ENCODE measurements at places on chromosomes 2 and 18. TPM values are rescaled to one million over a fixed set of nuclear protein-coding genes. Genes with fewer than 3 reads are reported as not detected.

Gene ZBTB7C
- total RNA-seq, result 0.39 TPM

Gene MBOAT2
- total RNA-seq, result 19.2 TPM

Gene DCC
- total RNA-seq, result 0.66 TPM

Gene PROM2
- 11.8 TPM for total RNA-seq

Gene COL4A3
- total RNA-seq, result 1.1 TPM

Gene EIF2AK3
- 16.3 TPM for total RNA-seq

Gene IL18RAP
- total RNA-seq, result not detected

Gene ALPI
- not detected for total RNA-seq

Gene TFCP2L1
- total RNA-seq, result 3.7 TPM

Gene IL1R1
- 0.55 TPM for total RNA-seq

Gene DUSP19
- 3.4 TPM for total RNA-seq

Gene GPR39
- total RNA-seq, result 0.74 TPM

Gene CDH19
- not detected for total RNA-seq

Gene GPR75
- 2.8 TPM for total RNA-seq

Gene L3MBTL4
- total RNA-seq, result 1.3 TPM

Gene FBXO15
- total RNA-seq, result 0.96 TPM

Gene RGPD4
- total RNA-seq, result 0.05 TPM

Gene OTOS
- total RNA-seq, result not detected

Gene DGKD
- total RNA-seq, result 31.9 TPM

Gene SERPINB11
- total RNA-seq, result not detected

Gene CTDSP1
- 25.4 TPM for total RNA-seq

Gene CIDEA
- total RNA-seq, result 0.23 TPM

Gene WIPF1
- 6.7 TPM for total RNA-seq

Gene CYRIA
- 6.2 TPM for total RNA-seq

Gene NPHP1
- total RNA-seq, result 2.5 TPM

Gene RASGRP3
- 0.23 TPM for total RNA-seq

Gene ZNF396
- total RNA-seq, result 1.0 TPM

Gene QPCT
- total RNA-seq, result 19.5 TPM

Gene LYG2
- not detected for total RNA-seq

Gene PSMD1
- 148 TPM for total RNA-seq

Gene CRYBA2
- total RNA-seq, result not detected

Gene B4GALT6
- total RNA-seq, result 56.6 TPM

Gene TMEFF2
- 2.3 TPM for total RNA-seq

Gene TMEM87B
- total RNA-seq, result 12.5 TPM

Gene INHBB
- 0.14 TPM for total RNA-seq

Gene PER2
- 4.1 TPM for total RNA-seq

Gene NPPC
- 0.98 TPM for total RNA-seq

Gene CCL20
- total RNA-seq, result not detected

Gene ODC1
- total RNA-seq, result 42.3 TPM

Gene RGPD3
- 0.11 TPM for total RNA-seq

Gene CENPA
- 37.4 TPM for total RNA-seq

Gene TNFAIP6
- total RNA-seq, result 0.11 TPM

Gene C2orf15
- total RNA-seq, result 7.0 TPM
